Hematopoietic multipotent progenitor cell treated with erythropoietin and hydrocortisone succinate and interleukin-3 and kit ligand, for 8 days (in vitro differentiated cells): ENCODE measurements at places on chromosomes 4 and X.
A peak's percentile ranks its signal among the peaks of the same experiment; 100 is the strongest.

- DNase-seq: no peak
Observed at GRCh38 chr4:8867624-8868320, 3.9 kb downstream of the HMX1 start.

DNA sequence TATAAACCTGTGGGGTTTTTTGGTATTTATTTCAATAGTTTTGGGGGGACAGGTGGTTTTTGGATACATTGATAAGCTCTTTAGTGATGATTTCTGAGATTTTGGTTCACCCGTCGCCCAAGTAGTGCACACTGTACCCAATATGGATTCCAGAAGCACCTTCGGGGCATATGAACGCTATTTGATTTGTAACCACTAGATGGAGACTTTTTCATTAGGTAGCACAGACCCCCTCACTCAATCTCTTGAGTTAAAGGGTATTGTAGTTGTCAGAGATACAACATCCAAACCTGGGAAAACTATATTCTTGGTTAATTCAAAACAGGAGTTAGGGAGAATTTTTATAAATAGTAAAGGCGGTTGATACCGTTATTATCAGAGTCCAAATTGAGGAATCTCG is 79.8 kb downstream of the SPANXN3 start:
- DNase-seq: no peak

- peak; percentile 77 for DNase-seq
Observed at GRCh38 chr4:38672397-38673129, 8.6 kb downstream of the KLF3 start.

GRCh38 chr4:185222598-185222997 is 13.2 kb downstream of the SNX25 start:
- no peak for DNase-seq

GRCh38 chr4:2068566-2068965 is 9.4 kb downstream of the NAT8L start:
- DNase-seq: no peak

DNA sequence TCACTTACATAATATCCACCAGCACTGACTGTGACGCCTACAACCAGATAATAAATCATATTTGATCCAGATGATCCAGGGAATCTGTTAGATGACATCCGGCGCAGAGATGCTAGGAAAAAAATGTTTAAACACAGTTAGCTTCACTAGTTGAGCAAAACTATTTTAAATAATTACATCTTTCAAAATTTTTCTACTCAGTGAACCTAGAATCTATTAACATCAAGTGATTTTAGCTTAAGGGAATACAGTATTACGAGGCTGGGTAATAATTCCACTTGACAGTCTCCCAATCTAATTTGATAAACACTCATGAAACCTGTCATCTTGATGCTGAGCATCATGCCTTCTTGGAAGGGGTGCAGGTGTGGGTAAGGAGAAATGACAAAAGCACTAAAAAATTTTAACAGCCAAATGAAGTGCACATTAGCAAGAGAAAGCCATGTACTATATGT is 4.7 kb downstream of the MGARP start:
- no peak for DNase-seq

DNA sequence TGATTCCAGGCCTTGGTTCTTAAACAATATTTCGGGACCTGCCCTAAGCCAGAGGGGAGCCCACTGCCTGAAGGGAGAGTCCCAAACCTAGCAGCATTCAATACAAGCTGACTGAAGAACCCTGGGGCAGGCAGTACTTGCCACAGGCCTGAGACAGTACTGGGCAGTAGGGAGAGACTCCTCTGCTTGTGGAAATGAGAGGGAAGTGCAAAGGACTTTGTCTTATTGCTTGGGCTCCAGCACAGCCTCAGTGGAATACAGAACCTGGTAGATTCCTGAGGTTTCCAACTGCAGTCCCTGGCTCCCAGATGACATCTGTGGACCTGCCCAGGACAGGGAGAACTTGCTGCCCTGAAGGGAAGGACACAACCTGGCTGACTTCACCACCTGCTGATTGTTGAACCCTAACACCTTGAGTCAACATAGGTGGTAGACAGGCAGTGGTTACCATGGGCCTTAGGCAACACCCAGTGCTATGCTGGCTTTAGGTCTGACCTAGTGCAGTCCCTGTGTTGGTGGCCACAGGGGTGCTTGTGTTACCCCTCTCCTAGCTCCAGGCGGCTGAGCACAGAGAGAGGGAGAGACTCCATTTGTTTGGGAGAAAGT is 20.3 kb upstream of the ABCG2 start:
- DNase-seq: no peak

DNA sequence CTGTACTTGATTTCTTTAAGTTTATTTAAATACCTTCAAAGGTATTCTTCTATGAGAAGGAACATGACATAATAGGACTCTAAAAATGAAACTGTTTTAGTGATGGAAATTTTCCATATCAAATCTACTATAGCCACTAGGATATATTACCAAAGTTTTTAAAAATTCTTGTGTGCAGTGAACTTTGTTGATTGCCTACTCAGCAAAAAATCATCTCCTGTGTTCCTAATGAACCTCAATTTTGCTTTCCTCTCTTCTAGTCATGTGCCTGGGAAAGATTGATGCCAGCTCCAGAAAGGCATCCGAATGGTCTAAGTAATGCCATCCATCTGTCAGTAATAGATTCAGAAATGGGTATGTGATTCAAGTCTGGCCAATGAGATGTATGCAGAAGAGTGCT is 111.1 kb downstream of the ANXA3 start:
- no peak for DNase-seq

DNA sequence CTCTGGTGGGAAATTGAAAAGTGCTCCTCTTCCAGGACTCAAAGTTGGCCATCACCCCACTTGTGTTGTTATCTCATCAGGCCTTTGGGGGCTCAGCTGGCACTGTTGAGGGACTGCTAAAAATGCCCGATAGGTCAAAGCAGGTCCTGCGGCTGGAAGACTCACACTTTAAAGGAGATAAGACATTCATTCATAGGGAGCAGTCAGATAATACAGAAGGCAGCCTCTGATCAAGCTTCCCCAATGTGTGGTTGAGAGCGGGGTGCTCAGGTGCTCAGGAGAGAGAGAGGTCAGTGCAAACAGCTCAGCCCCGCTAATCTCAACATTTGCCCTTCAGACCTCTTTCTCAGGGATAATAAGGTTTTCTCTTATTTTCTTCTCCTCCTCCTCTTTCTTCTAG is 70.3 kb downstream of the TMEM154 start:
- DNase-seq: peak; percentile 97

DNA sequence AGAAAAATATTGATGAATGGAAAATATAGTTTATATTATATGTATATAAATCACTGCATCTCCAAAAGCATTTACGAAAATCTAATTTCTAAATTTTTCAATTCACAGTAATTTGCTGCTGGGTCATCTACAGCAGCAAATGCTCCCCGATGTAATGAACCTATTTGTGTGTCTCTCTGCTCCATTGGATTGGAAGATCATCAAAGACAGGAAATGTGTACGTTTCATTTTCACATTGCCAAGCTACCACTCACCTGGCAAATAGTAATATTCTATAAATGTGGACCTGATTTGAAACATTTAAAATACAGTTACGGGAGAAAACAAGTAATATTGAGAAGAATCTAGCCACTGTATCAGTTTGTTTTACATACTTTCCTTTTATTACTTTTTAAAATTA is 317.7 kb downstream of the PAPSS1 start:
- DNase-seq: no peak

DNA sequence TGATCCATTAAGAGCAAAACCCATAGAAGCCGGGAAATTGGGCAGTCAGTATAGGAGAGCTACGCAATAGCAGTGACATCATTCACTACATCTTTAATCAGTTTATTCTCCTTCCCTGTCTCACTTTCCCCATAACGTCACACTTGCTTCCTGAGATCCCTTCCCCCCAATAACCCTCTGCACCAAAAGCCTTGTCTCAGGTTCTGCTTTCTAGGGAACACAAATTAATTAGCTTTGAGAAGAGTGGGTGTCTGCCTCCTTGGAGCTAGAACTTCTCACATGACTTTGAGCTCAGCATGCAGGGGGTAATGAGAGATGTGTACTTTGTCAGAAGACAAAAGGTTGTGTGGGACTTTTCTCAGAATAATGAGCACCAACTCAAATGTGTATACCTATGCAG is 128.3 kb upstream of the MAOA start:
- no peak for DNase-seq

DNA sequence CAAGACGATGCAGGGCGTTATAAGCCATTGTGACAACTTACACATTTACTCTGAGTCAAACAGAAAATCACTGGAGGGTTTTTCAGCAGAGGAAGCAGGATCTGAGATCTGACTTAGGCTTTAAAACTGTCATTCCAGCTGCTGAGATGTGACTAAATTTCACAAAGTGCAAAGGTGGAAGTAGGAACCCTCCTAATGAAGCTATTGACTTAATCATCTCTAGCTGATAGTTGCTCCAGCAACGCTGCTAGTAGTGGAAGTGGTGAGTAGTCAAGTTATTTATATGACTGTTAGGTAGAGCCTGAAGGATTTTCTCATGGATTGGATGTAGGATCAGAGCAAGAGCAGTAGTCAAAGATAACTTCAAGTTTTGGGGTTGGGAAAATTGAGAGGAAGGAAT is 218.6 kb downstream of the GRID2 start:
- DNase-seq: no peak

GRCh38 chr4:183504930-183505610 is at the start of gene ING2:
TSS of gene ING2 (plus strand) at chr4:183505058. CDS start at chr4:183505196, 138 bp downstream.
- DNase-seq: peak; percentile 89

DNA sequence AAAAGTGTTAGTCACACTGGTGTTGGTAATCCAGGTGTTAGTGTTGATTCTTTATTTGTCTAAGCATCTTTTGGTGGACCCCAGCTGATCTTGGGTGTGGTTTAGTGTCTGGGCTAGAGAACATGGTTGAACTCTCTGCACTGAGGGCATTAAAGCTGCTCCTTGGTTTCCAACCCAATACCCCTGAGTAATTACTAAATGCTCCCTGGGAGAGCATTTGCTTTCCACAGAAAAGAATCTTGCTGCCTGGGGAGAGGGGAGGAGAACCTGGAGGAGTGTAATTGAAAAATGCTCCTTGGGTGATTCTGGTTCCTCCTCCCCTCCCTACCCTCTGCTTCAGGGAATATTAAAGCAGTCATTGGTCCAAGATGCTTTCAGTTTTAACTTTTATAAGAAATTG is 3.1 kb downstream of the GUCY1B1 start:
- no peak for DNase-seq

GRCh38 chrX:68953331-68953730 is 124.5 kb downstream of the EFNB1 start:
- DNase-seq: no peak
